Activated naive CD4-positive, alpha-beta T cell treated with anti-CD3 and anti-CD28 coated beads, Interleukin-2, amount 50 U/mL, for 72 hours (primary cell): ENCODE measurements at places on chromosomes 4 and X.

DNA sequence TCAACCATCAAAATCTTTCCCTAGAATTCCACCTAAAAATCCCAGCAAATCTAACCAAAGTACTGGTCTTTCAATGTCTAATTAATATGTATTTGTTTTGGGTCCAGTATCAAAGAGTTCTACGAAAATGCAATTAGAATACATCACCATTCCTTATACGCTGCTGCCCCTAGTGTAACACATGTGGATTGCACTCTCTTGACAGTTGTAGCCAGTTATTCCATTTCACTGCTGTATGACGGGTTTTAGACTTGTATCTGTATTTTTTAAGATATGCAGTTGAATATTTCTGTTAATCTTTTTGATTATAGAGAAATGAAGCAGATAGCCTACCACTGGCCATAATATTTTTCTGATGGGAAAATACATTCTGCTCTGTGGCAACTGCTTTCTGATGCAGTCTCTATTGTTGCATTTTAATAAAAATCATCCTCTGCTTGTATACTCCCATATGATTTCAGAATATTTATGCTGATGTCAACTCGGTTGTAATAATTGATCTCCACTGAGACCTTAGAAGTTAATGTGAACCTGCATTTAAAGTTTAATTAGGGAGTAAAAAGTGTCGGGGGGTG lies 17.1 kb upstream of the PAGE2B start:
- DNase-seq, result no peak

DNA sequence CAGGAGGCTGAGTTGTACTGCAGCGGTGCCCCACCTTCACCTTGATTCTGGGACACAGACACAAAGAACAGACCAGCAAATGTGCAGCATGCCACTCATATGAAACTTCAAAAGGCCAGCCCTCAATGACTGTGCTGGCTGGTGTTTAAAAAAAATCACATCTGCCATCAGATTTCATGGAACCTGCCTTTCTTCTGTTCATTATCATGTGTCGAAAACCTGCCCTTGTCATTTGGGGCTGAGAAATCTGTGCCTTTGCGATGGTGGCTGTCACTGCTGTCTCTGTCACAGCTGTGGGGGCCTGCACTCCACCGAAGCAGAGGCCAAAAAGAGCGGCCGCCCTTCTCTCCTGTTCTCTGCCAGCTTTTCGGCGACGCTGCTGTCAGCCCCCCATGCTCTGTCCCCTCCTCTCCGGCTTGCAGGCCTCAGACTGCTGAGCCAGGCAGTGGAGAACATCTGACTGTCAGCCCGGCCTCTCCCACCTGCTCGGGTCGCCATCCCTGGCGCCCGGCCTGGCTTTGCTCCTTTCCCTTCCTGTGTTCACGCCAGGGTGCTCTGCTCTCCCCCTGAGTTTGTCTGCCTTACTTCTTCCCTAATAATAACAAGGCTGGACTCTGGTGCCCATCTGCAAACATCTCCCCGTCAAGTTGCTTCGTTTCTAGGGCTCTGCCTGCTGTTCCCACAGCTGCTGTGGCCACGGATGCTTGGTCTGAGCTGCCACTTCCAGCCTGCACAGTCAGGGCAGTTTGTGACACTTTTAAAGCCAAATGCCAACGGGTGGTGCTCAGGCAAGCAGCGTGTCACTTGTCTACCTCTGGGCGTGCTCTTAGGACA lies 355.2 kb downstream of the UNC5C start:
- no peak for DNase-seq

- no peak for DNase-seq
These were observed 325.5 kb upstream of the F9 start for GRCh38 chrX:139204898-139205667.

DNA sequence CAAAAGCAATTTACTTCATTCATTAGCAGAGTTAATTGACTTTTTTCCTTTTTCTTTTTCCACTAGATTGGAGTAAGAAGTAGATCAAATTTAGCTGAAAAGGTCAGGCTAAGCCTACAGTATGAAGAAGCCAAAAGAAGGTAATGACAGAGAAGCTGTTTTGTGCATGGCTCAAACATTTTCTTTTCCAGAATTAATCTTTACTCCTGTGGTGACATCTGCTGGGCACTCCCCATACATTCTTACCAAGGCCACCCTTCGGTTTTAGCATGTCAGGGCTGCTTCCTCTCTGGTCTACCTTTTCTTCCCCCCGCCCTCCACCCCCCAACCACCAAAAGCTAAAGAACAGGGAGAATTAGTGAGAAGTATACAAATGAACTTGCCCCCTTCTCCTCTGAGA lies 70.2 kb downstream of the CLDN22 start:
- DNase-seq, result no peak

GRCh38 chr4:142474398-142475087 lies 371.6 kb downstream of the INPP4B start:
- DNase-seq, result no peak

- no peak for DNase-seq
These were observed 137.7 kb upstream of the RAPGEF2 start for GRCh38 chr4:158965226-158965625.

GRCh38 chr4:98515470-98515809 lies 143.0 kb downstream of the TSPAN5 start:
- DNase-seq, result no peak

- no peak for DNase-seq
These were observed 153.9 kb downstream of the SPANXN3 start for GRCh38 chrX:143363419-143363818.

- DNase-seq, result no peak
These were observed 33.9 kb upstream of the STIM2 start for GRCh38 chr4:26826721-26827120.

GRCh38 chr4:170691168-170691567 lies 601.4 kb upstream of the AADAT start:
- DNase-seq, result no peak

- DNase-seq, result no peak
These were observed 66.0 kb upstream of the C4orf54 start for GRCh38 chr4:99723612-99724011.

GRCh38 chr4:18319431-18319830 lies 297.9 kb upstream of the LCORL start:
- no peak for DNase-seq

GRCh38 chr4:77820649-77821561 lies 1.7 kb upstream of the CNOT6L start:
- DNase-seq, result no peak

DNA sequence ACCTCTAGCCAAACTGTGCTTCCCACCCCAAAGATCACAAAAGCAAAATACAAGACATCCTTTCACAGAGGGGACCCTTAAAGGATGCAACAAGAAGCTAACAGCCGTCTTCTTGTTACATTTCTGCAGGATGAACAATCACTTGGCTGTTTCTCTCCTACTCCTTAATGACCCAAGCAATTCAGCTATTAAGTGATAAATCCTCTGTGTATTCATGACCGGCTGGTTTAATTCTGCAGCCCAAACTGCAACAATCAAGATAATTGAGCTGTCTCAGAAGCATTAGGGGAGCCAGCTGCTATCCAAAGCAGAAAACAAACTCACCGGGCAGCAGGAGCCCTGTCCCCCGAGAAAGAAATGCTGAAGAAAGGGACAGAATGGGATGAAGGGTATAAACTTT lies 85.9 kb upstream of the ACSL4 start:
- DNase-seq, result no peak

- DNase-seq, result no peak
These were observed 1.3 kb upstream of the ATP10D start for GRCh38 chr4:47483745-47484144.

DNA sequence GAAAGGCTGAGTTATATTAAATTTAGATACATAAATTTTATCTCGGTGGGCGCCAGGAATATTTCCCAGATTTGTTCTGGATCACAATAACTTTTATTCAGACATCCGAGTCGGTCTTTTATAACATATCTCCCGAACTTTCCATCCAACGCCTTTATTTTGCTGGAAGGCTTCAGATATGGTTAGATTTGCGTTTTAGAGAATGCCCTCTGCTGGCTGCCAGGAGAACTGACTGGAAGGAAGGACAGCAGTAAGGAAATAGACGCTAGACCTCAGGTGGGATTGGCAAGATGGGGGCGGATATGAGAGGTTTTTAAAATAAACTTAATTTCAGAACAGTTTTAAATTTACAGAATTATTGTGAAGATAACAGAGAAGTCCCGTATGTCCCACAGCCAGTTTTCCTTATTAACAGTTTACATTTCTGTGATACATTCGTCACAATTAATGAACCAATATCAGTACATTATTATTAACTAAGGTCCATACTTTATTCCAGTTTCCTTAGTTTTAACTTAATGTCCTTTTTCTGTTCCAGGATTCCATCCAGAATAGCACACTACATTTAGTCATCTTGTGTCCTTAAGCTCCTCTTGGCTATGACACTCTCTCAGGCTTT lies 4.6 kb upstream of the KANTR start:
- no peak for DNase-seq

GRCh38 chrX:11530621-11531020 lies 135.1 kb downstream of the ARHGAP6 start:
- DNase-seq, result no peak

DNA sequence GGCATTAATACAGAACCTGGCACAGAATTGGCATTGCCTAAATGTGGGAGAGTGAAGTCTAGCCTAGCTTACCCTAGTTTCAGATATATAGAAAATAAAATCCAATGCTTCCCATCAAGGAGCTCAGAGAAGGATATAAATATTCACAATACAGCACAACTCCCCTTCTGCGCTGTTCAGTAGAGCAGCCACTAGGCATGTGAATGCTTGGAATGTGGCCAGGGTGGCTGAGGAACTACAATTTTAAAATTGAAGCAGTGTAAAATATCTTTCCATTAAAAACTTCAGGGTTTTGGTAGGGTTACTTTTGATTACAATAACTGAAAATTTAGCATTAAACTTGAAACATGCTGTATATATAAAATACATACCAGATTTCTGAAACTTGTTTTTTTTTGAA lies 19.5 kb downstream of the ZNF518B start:
- DNase-seq, result no peak

- no peak for DNase-seq
These were observed 43.9 kb upstream of the GC start for GRCh38 chr4:71827826-71828225.

GRCh38 chrX:19860571-19860970 lies 26.8 kb downstream of the SH3KBP1 start:
- no peak for DNase-seq

- no peak for DNase-seq
These were observed 19.8 kb upstream of the PLCXD1 start for GRCh38 chrX:261167-261918.

- DNase-seq, result no peak
These were observed 92.6 kb downstream of the NXF2 start for GRCh38 chrX:102339312-102340298.

- DNase-seq, result no peak
These were observed 59.6 kb downstream of the STK32B start for GRCh38 chr4:5110901-5111300.

DNA sequence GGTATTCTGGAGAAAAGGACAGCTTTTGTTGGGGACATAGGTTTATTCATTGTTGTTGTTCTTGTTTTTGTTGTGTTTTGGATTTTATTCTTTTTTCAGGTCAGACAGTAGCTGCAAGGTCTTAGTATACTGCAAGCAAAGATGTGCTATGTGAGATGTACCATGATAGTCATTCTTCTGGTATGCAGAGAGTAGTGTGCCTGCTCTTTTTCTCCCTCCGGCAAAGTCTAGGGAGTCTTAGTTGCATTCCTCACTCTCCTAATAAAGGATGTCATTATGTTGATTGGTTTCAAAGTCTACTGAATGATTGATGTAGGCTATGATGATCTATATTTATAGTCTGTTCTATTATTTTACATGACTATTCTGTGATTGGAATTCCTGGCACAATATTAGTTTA lies 119.9 kb upstream of the POF1B start:
- DNase-seq, result no peak

DNA sequence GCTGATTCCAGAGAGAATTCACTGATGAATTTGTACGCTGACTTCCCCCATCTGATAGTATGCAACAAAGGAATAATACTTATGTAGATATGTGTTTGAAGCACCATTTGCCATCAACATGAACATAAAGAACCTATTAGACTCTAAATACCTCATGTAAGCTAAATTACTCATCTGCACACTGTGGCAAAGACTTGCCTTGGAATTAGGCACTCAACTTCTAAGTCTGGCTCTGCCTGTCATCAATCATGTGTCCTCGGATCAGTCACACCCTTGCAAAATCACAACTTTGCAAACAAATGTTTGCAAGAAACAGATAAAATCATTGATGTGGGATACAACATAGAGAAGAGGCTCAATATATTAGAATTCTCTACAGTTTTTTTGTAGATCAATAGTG lies 169.9 kb upstream of the LDB2 start:
- DNase-seq, result no peak

GRCh38 chrX:22039541-22039940 lies 7.4 kb downstream of the PHEX start:
- DNase-seq, result no peak

GRCh38 chr4:124025428-124025827 lies 628.8 kb downstream of the SPRY1 start:
- no peak for DNase-seq

GRCh38 chr4:173466101-173466500 lies 63.9 kb downstream of the HAND2 start:
- DNase-seq, result no peak

GRCh38 chr4:84878090-84878489 lies 88.4 kb downstream of the WDFY3 start:
- DNase-seq, result no peak

DNA sequence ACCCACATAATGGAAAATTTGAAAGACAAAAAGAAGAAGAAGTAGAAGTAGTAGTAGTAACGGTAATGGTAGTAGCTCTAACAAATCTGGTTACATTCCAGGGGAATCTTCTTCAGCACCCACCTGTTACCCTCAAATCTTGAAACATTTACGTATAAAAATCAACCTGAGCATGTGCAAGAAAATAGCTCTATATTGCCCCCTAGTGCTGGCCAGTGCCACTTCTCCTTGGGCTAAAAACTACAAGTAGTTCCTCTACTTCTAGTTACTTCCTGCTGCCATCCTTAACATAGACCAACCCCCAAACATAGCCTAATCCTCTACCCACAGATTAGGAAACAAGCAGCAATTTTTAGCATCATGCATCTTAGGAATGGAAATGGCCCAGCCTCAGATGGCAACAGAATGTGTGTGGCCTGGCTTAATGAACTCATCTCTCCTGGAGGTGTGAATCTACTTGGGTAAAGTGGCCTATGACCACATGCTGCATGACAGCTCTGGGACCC lies 3.1 kb downstream of the PDGFC start:
- DNase-seq, result peak; percentile 19

- no peak for DNase-seq
These were observed 146.4 kb upstream of the DIAPH2 start for GRCh38 chrX:96538104-96538725.

- no peak for DNase-seq
These were observed 399.6 kb downstream of the NLGN4X start for GRCh38 chrX:5829060-5829459.

DNA sequence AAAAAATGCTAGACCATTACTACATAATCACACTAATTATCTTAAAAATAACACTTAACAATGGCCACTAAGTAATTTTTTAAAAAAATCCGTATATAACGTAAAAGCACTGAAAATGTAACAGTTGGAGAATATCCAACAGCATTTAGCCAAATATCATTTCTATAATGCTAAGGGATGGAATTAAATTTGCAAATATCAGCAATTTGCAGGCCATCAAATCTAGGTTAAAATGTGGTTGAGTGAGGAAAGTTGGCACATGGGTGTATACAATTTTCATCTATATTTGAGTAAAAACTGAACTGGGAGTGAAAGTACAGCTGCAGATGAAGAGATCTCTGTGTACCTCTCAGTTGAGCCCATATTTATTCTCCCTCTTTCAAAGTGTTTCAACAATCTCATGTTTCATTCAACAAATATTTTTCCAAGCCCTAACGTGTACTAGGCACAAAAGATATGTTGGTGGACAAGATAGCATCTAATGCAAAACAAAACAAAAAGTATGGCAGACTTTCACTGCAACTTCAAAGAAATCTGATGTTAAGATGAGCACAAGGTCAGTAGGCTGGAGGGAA lies 63.0 kb downstream of the MBNL3 start:
- DNase-seq, result no peak
